ENCODE measurements at places on chromosomes 4 and X.

GRCh38 chrX:72652082-72652481 is 62.0 kb downstream of the PHKA1 start:
- no peaks in the 10 kb centered on the region for H3K36me3 ChIP-seq
- DNase-seq, result no peak
- no peak overlapping the region for H3K4me3 ChIP-seq

DNA sequence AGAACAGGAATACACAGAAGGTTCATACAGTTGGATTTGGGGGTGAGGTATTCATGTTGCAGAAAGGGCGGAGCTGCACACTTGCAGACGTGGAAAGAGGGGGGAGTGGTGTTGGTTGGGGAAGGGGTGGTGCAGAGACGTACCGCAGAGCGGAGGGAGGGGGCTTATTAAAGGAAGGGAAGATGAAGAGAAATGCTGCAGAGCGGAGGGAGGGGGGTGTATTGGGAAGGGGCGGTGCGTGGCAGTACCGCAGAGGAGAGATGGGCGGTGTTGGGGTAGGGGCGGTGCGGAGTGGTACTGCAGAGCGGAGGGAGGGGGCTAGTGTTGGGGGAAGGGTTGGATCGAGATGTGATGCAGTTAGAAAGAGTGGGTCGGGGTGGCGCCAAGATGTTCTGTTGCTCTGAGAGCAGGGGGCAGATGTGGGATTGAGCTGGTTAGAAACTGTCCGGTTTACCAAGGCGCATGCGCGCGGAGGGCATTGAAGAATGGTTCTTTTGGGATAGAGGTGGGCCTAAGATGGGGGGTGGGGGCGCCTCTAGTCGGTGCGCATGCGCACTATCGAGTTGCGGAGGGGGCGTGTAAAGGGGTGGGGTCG is 900 bp downstream of the TRO start:
- no peaks in the 10 kb centered on the region for H3K36me3 ChIP-seq
- no peak overlapping the region for H3K4me3 ChIP-seq
- no peaks in the 10 kb centered on the region for H3K4me1 ChIP-seq
- H3K27ac ChIP-seq, result no peak overlapping the region
- no peaks in the 10 kb centered on the region for H3K27me3 ChIP-seq

- no peak for DNase-seq
- H3K36me3 ChIP-seq, result no peaks in the 10 kb centered on the region
- H3K27me3 ChIP-seq, result no peaks in the 10 kb centered on the region
- H3K4me3 ChIP-seq, result no peak overlapping the region
These were observed 308.5 kb downstream of the EVC2 start for GRCh38 chr4:5399790-5400421.

- H3K4me1 ChIP-seq, result no peaks in the 10 kb centered on the region
- H3K36me3 ChIP-seq, result no peaks in the 10 kb centered on the region
- no peak overlapping the region for H3K27ac ChIP-seq
- H3K27me3 ChIP-seq, result no peaks in the 10 kb centered on the region
- no peak overlapping the region for H3K4me3 ChIP-seq
These were observed 75.0 kb downstream of the HS6ST2 start for GRCh38 chrX:132883358-132883915.

GRCh38 chrX:134010690-134011089 is 25.3 kb upstream of the GPC3 start:
- no peaks in the 10 kb centered on the region for H3K27me3 ChIP-seq
- no peak overlapping the region for H3K4me3 ChIP-seq

DNA sequence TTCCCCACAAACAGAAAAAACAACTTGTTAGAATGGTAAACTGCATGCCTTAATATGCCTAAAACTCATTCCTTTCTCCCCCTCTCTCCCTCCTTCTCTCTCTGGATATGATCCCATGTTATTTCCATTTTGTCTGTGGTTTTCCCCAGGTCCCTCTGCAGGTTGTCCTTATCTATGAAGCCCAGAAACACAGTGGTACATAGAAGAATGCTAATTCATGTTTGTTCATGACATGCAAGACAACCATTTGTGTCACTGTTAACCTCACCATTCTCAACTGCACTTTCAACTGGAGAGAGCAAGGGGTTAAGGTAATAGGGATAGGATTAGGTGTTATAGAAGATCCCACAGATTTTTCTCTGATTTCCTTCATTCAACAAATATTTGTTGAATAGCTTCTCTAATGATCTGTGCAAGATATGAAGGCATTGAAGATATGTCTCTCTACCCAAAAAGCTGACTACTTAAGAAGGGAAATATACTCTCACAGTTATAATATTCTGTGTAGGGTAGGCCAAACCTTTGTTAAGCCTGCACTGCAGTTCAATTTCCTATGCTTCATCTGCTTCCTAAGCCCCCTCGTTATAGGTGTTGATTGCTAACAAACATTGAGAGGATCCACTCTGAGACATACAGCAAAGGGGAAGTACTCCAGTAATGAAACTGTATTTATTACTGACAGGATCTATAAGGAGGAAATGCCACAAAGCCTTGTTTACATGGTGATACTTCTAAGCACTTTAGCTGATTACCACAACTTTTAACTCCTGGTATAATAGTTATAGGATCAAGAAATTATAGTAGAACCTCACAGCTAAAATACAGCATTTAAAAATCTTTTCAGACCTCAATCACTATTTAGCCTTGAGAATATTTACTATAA is 96.1 kb downstream of the FRYL start:
- H3K27ac ChIP-seq, result no peak overlapping the region
- no peak overlapping the region for H3K4me3 ChIP-seq
- DNase-seq, result no peak

GRCh38 chrX:124475358-124475757 is 129.0 kb downstream of the SH2D1A start:
- H3K4me1 ChIP-seq, result no peaks in the 10 kb centered on the region
- no peaks in the 10 kb centered on the region for H3K27me3 ChIP-seq
- no peak overlapping the region for H3K4me3 ChIP-seq
- H3K27ac ChIP-seq, result no peak overlapping the region

DNA sequence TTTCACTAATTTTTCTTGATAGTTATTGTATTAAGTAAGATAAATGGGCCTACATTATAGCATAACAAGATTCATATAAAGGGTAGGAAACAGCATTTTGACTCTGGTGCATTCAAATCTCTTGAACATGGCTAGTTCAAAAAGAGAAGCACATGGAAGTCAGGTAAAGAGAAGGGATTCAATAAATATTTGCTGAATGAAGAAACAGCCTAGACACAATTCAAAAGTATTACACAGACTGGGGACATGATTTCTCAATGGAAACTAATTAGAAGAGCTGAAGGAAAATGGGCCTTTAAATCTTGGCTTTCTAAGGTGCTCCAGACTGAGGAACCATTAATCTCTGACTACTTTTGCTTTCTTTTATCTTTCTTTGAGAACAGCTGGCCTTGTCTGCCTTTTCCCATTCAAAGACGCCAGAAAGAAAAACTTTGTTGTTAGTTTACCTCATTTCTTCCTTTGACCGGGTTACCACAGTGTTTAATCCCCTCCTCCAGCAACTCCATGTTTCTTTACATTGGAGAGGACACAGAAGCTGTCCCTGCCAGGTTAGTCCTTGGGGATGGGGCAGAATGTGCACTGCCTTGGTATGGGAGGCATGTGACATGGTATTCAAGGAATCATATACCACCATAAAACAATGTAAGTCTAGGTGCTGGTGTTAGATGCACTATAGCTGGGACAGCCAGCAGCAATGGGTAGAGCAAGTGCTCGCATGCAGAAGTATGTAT is 264.2 kb downstream of the CAMK2D start:
- H3K27me3 ChIP-seq, result no peaks in the 10 kb centered on the region
- H3K36me3 ChIP-seq, result no peaks in the 10 kb centered on the region
- no peak for DNase-seq
- no peak overlapping the region for H3K4me3 ChIP-seq

GRCh38 chrX:48937054-48937907 is 18.5 kb upstream of the PIM2 start:
- H3K27me3 ChIP-seq, result no peaks in the 10 kb centered on the region
- no peak overlapping the region for H3K4me3 ChIP-seq
- H3K36me3 ChIP-seq, result no peaks in the 10 kb centered on the region
- H3K4me1 ChIP-seq, result no peaks in the 10 kb centered on the region
- H3K27ac ChIP-seq, result no peak overlapping the region

DNA sequence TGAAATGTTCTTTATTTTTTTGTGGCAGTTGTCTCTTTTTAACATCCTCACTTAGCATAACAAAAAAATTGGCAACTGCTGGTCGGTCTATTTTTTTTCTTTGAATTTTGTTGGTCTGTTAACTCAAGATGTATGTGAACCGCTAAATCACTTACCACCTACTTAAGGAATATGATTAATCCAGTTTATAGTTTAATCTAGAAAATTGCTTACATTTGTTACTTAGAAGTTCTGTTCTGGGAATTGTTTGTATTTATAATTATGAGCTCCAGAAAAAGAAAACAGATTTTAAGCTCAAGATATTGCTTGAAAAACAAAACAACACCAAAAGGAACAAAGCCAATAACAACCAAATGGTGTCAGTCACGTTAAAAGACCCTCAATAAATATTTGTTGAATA is 66.1 kb upstream of the KLHL13 start:
- H3K36me3 ChIP-seq, result no peaks in the 10 kb centered on the region
- DNase-seq, result no peak
- H3K4me3 ChIP-seq, result no peak overlapping the region
- no peaks in the 10 kb centered on the region for H3K4me1 ChIP-seq
- H3K27ac ChIP-seq, result no peak overlapping the region
- H3K27me3 ChIP-seq, result no peaks in the 10 kb centered on the region

GRCh38 chrX:154027986-154028385 is 8.3 kb upstream of the IRAK1 start:
- peaks cover 2% of the 10 kb centered on the region for H3K4me1 ChIP-seq
- no peaks in the 10 kb centered on the region for H3K27me3 ChIP-seq
- DNase-seq, result no peak
- no peak overlapping the region for H3K27ac ChIP-seq

- H3K36me3 ChIP-seq, result no peaks in the 10 kb centered on the region
- no peak within 1 kb of the TSS for H3K27ac ChIP-seq
- DNase-seq, result no peak
- H3K27me3 ChIP-seq, result peaks cover 17% of the 10 kb centered on the region
- no peak within 1 kb of the TSS for H3K4me3 ChIP-seq
- no peaks in the 10 kb centered on the region for H3K4me1 ChIP-seq
These were observed at the start of gene CRMP1 for GRCh38 chr4:5893004-5893580. Gene CRMP1 (minus strand): TSS chr4:5893086. CDS start chr4:5892969, 117 bp downstream.

DNA sequence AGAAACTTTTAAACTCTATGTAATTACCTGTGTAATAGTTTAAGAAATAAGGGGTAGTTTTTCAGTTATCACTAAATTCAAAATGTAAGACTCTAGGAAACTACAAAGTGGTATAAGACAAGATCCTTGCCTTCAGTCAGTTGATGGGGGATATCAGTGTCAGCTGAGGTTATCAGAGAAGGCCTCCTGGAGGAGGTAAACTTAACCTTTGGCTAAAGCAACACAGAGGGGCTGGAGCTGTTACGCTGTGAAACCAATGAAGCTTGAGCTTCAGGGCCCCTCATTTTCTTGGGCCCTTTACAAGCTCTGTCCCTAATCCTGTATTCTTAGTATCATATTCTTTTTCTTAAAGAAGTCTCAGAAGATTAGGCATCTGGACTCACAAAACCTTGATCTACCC is 35.9 kb downstream of the FAM13A start:
- H3K27ac ChIP-seq, result no peak overlapping the region
- H3K27me3 ChIP-seq, result no peaks in the 10 kb centered on the region
- DNase-seq, result no peak
- H3K4me3 ChIP-seq, result no peak overlapping the region
- no peaks in the 10 kb centered on the region for H3K4me1 ChIP-seq

DNA sequence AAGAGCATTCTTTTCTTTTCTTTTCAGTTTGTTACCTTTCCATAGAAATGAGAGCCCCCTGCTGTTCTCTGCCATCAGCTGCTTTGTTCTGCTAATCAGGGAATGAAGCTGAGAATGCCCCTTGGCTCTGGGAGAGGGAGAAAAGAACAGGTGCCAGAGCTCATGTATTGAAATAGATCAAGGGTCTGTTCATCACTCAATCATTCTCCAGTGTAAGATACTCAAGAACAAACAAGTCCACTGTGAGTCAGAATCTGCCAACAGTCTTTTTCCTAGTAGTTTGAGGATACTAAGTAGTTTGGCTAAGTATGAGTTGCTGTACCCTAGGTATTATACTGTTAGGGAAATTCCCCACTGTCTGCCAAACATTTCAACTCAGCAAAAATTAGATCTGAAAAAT is 144.3 kb downstream of the RTL3 start:
- no peaks in the 10 kb centered on the region for H3K4me1 ChIP-seq
- H3K27me3 ChIP-seq, result no peaks in the 10 kb centered on the region
- H3K4me3 ChIP-seq, result no peak overlapping the region
- H3K36me3 ChIP-seq, result no peaks in the 10 kb centered on the region
- no peak overlapping the region for H3K27ac ChIP-seq
- no peak for DNase-seq

GRCh38 chr4:10743357-10743756 is 58.8 kb upstream of the CLNK start:
- no peak overlapping the region for H3K27ac ChIP-seq
- no peaks in the 10 kb centered on the region for H3K36me3 ChIP-seq
- DNase-seq, result no peak

DNA sequence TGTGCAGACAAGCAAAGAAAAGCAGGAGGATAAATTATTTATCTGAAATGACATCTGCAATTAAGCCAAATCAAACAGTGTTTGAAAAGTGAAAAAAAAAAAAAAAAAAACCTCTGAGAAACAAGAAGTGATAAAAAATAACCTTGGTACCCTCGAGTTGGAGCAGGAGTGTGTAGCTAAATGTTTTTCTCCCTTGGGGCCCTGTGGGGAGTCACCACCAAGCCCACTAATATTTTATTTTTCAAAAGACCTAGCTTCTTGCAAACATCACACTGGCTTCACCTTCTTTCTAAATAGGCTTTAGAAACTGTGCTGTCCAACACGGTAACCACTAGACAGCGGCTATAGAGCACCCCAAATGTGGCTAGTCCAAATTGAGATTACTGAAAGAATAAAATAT is 47.7 kb downstream of the SNX25 start:
- H3K4me3 ChIP-seq, result no peak overlapping the region
- H3K36me3 ChIP-seq, result no peaks in the 10 kb centered on the region
- no peak for DNase-seq
- H3K4me1 ChIP-seq, result peaks cover 4% of the 10 kb centered on the region
- H3K27me3 ChIP-seq, result no peaks in the 10 kb centered on the region

DNA sequence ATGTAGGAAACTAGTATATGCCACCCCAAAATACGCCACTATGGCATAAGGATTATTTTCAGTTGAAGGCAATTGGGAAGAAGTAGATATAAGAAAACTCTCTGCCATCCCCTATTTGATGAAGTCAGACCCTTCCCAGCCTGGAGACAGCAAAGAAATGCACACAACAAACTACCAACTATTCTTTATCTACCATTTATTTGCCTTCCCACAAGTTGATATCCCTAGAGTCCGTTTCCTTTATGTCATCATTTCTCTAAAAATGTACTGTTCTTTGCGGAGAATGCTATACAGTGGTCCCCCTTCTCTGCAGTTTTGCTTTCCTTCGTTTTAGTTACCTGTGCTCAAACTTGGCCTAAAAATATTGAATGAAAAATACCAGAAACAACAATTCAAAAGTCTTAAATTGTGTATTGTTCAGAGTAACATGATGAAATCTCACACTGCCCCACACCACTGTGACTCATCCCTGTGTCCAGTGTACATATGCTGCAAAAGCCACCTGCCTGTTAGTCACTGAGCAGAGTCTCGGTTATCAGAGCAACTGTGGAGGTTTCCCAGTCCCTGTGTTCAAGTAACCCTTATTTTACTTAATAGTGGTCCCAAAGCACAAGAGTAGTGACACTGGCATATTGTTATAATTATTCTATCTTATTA is 152.3 kb downstream of the WDFY3 start:
- H3K27me3 ChIP-seq, result no peaks in the 10 kb centered on the region
- no peak overlapping the region for H3K4me3 ChIP-seq
- H3K27ac ChIP-seq, result no peak overlapping the region
- no peak for DNase-seq
